ENCODE measurements at places on chromosomes 13 and 19. TPM values are rescaled to one million over a fixed set of nuclear protein-coding genes. Genes with fewer than 3 reads are reported as not detected.

The SLC46A3 gene
- 1.5 TPM for total RNA-seq

The IGFLR1 gene
- total RNA-seq, result 13.3 TPM

The CYP4F12 gene
- total RNA-seq, result 2.2 TPM

The ZNF439 gene
- not detected for total RNA-seq

The ZNF677 gene
- not detected for total RNA-seq

The PGLYRP2 gene
- not detected for total RNA-seq

The CERS1 gene
- total RNA-seq, result 5.5 TPM

Data from A549 treated with GW870086 at 1 μM for 4 hours (cell line).